ENCODE measurements at places on chromosomes 5 and 9. TPM values are rescaled to one million over a fixed set of nuclear protein-coding genes. Genes with fewer than 3 reads are reported as not detected.

FBN2 gene
- not detected for total RNA-seq

UGCG gene
- 29.7 TPM for total RNA-seq

RANBP17 gene
- not detected for total RNA-seq

SLIT3 gene
- 0.50 TPM for total RNA-seq

OR13D1 gene
- not detected for total RNA-seq

INSL4 gene
- not detected for total RNA-seq

HTR1A gene
- not detected for total RNA-seq

ZNF169 gene
- 5.7 TPM for total RNA-seq

PDGFRB gene
- 2.1 TPM for total RNA-seq

ENG gene
- total RNA-seq: 19.0 TPM

RETREG1 gene
- total RNA-seq: 11.4 TPM

Data from activated CD8-positive, alpha-beta memory T cell treated with anti-CD3 and anti-CD28 coated beads for 36 hours (primary cell).